Tongue (tissue), 3 donors: ENCODE measurements at places on chromosomes 7 and 10. TPM values are rescaled to one million over a fixed set of nuclear protein-coding genes. Genes with fewer than 3 reads are reported as not detected.
A peak's percentile ranks its signal among the peaks of the same experiment; 100 is the strongest.

GRCh38 chr7:36965625-36966024 lies 241.3 kb upstream of the AOAH start:
- no peak for DNase-seq

GRCh38 chr10:111703986-111704385 lies 479.6 kb downstream of the GPAM start:
- DNase-seq: no peak

The CTAGE8 gene
- total RNA-seq: 0.51 TPM

GRCh38 chr7:98232263-98232585 lies 19.8 kb downstream of the TECPR1 start:
- no peak for DNase-seq

- peak; percentile 41 for DNase-seq
Measured at GRCh38 chr10:80537086-80537735, 491 bp upstream of the SH2D4B start.

The SPDYE2B gene
- total RNA-seq: not detected

The LIPM gene
- total RNA-seq: not detected

The BCL7B gene
- total RNA-seq: 11.8 TPM

The ARHGEF35 gene
- total RNA-seq: 4.2 TPM

GRCh38 chr10:123359539-123359938 lies 205.3 kb downstream of the BUB3 start:
- DNase-seq: no peak

DNA sequence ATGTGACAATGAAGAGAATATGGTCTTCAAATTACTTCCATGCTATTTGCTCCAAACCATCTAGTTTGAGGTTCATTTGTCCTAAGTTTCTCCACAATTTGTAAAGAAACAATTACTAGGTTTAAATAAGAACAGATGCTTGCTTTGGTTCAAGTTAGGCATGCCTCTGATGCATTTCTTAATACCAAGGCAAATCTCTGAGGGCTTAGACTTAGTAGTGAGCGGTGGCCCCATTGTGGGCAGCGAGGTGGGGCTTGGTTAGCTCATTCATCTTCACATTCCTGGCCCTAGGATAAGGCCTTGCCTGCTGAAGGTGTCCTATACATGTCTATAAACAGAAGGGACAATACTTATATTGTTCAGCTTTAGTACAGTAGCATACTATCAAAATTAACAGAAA lies 52.4 kb upstream of the RHEB start:
- DNase-seq: no peak

- no peak for DNase-seq
Measured at GRCh38 chr10:34498821-34499220, 316.3 kb downstream of the PARD3 start.

The ZDHHC16 gene
- 35.9 TPM for total RNA-seq

DNA sequence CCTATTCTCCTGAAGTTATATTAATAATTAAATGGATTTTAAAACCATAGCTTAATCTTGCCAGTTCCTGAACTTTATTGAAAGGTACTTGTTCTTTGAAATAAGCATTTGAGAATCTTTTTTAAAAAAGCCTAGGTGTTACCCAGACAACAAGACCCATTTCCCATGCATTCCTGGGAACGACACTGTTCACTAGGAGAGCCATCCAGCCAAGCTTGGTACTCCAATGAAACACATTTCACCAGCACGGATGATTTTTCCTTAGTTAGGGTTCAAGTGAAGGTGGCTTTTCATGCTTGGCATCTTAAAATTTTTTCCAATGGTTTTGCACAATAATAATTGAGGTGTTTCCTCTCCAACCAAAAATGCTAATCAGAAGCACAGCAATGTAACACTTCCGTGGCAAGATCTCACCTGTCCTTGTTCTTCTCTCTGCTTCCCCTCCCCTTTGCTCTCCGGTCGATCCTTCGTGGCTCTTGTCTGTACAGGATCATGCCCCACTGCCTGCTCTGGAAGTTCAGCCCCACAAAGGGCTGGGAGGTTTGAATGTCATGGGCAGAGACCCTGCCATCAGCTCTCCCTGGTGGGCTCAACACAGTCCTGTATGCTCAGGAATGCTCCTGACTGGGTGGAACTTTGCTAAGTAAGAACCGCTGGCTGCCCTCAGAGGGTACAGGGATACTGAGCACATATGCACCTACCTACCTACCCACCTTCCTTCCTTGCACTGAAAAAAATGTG lies 69.7 kb upstream of the AQP1 start:
- no peak for DNase-seq
